ENCODE measurements at places on chromosomes 12 and 14. TPM values are rescaled to one million over a fixed set of nuclear protein-coding genes. Genes with fewer than 3 reads are reported as not detected.

- DNase-seq: no peak
Observed at GRCh38 chr14:97791072-97791471, 993.9 kb downstream of the VRK1 start.

Gene PRIMA1
- 1.4 TPM for polyA plus RNA-seq

DNA sequence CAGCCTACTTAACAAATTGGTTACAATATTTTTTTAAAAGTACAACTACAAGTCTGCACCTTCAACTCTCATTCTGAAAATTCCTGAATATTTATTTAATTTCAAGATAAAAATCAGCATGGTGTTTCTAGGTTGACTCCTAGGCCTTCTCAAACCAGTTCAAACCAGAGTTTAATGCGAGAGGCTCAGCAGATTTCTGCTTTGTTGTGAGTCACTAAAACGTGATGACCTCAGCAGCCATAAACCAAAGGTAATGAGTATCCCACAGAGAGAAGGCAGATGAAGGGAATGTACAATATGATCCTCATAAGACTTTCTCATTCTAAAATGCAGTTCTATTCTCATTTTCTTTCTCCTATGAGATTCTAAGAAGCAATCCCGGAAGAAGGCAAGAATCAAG, 1.5 kb downstream of the PRDM4 start:
- no peak for DNase-seq

Gene SERPINA6
- 6.8 TPM for polyA plus RNA-seq

DNA sequence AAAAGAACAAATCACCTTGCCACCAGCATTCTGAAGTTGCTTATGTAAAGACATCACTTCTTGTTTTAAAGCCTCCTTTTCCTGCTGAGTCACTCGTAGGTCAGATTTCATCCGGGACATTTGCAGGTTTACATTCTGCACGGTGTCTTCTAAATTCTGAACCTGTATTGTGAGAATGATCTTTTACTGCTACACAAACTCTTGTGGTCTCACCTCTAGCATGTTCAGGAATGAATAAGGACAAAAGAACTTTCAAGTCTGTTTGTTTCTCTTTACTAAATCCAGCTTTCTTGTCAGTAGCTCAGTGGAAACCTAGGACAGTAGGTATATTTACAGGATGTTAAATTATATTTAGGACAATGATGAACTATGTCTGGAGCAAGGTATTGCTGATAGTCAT, 73.5 kb upstream of the SAV1 start:
- no peak for DNase-seq
